Karpas-422 (cell line): ENCODE measurements at places on chromosomes 3 and 15. TPM values are rescaled to one million over a fixed set of nuclear protein-coding genes. Genes with fewer than 3 reads are reported as not detected.

Gene DUT
- total RNA-seq, result 147 and 155 TPM in 2 replicates

Gene GP9
- not detected in 2 replicates for total RNA-seq

DNA sequence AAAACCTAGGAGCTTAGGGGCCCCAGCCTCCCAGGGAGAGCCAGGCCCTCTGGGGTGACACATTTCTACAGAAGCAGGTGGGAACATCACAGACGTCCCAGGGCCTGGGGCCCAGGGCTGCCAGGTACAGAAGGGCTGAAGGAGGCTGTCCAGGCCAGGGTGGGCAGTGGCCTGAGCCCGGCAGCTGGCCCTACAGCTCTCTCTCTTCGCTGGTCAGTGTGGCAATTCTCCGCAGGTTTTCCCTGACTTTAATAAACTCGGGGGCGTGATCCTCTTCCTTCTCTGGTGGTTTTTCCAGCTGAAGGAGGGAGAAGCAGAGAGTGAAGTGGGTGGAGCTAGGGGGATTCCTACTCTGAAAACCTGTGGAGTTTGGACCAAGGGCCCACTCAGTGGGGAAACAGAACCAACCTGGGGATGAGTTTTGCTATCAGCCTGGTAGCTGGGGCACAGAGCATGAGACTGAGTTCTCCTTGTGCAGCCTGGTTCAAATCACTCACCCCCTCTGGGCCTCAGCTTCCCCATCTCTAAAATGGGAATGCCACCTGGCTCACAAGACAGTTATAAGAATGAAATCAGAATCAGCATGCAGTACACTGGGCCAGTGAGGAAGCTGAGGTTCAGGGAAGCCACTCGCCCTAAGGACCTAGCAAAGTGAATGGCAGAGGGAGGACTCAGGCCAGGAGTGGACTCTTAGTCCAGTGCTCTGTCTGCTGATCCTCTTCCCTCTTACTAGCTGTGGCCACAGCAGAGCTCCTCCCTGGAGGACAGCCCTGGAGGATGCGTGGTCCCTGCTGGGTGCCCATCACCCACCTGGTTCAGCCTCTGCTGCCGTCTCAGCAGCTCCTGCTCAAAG, 10.6 kb downstream of the FAM107A start:
- DNase-seq, result no peak

DNA sequence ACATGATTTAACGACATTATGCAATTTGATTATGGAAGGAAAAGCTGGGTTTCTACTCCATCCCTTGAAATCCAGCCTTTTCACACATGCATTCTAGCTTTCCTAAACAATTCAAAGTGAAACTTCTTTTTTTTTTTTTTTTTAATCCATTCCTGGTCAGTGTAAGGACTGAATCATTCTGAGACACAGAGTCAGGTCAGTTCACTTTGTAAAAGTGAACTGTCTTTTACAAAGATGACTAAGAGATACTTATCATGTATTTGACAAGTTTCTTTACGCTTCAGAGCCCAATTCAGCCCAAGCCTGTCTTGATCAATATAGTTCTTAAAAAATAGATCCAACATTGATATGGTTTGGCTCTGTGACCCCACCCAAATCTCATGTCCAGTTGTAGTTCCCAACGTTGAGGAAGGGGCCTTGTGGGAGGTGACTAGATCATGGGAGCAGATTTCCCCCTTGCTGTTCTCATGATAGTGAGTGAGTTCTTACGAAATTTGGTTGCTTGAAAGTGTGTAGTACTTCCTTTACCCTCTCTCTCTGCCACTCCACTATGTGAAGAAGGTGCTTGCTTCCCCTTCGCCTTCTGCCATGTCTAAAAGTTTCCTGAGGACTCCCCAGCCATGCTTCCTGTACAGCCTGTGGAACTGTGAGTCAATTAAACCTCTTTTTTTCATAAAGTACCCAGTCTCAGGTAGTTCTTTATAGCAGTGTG, 345.6 kb upstream of the THBS1 start:
- no peak for DNase-seq

DNA sequence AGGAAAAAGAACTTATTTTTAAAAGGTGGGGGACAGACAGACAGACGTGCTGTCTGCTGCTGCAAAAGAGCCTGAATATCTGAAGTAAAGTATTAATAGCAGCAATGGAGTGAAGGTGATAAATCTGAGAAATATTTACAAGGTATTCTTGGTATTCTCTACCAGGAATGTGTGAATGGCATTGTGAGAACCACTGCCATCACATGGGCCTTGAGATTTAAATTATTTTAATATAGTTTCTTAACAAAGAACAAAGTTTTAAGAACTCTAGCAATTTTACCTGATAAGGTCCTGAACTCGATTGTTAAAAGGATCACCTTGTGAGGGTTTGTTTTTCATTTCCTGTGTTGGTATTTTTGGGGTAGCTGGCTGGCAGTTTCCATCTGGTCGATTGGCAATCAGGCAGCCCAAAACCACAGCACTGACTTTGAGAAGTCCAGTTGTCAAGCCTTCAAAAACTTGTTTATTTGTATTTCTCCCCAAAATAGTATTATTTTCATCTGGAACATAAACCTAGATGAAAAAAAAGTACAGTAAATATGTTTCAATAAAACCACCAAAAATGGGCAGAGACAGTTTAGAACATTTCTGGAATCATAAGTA, 97.3 kb downstream of the ISL2 start:
- no peak for DNase-seq

DNA sequence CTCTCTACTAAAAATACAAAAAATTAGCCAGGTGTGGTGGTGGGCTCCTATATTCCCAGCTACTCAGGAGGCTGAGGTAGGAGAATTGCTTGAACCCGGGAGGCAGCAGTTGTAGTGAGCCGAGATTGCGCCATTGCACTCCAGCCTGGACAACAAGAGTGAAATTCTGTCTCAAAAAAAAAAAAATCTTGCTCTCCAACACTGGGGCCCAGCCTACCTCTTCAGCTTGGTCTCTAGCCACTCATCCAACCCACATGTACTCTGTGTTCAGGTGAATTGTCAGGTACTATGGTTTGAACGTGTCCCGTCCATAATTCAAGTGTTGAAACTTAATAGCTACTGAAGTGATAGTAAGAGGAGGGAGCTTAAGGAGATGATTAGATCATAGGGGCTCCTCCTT, 22.4 kb upstream of the RAB7A start:
- DNase-seq, result no peak

GRCh38 chr3:24363242-24363641, 131.4 kb downstream of the THRB start:
- DNase-seq, result no peak

GRCh38 chr3:48222616-48223513, at the start of gene CAMP:
Gene CAMP (plus strand): TSS chr3:48223495. CDS start chr3:48223512, 17 bp downstream.
- DNase-seq, result peak; percentile 92

DNA sequence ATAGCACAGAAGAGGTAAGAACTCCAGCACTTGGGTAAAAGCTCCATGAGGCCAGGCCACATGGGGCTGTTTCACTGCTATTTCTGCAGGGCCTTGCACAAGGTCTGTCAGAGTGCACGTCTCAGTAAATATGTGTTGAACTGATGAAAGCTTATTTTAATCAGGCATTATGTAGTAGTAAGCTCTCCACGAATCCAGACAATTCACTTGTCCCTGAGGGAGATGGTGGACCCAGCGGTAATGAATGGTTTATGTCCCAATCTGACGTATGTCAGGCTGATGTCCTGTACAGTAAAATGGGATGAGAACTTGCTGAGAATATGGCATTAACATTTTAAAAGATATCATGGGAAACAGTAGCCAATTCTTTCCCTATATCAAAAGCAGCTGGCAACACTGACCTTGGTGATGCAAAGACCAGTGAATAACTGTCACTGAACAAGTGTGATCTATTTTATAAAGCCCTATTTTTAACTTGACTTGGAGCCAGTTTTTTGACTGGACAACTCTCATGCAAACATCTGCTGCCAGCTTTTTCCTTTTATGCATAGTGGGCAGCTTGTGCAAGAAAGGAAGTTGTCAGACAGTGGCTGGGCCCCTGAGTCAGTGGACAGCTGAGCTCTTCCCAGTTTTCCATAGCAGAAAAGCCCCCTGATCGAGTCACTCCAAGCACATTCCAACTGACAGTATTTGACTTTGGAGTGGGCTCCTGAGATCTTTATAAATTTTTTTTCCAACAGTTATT, 519.8 kb upstream of the MDFIC2 start:
- no peak for DNase-seq

- no peak for DNase-seq
Measured at GRCh38 chr3:115772951-115773350, 149.6 kb downstream of the GAP43 start.
